ENCODE measurements at places on chromosomes 1 and 21.

DNA sequence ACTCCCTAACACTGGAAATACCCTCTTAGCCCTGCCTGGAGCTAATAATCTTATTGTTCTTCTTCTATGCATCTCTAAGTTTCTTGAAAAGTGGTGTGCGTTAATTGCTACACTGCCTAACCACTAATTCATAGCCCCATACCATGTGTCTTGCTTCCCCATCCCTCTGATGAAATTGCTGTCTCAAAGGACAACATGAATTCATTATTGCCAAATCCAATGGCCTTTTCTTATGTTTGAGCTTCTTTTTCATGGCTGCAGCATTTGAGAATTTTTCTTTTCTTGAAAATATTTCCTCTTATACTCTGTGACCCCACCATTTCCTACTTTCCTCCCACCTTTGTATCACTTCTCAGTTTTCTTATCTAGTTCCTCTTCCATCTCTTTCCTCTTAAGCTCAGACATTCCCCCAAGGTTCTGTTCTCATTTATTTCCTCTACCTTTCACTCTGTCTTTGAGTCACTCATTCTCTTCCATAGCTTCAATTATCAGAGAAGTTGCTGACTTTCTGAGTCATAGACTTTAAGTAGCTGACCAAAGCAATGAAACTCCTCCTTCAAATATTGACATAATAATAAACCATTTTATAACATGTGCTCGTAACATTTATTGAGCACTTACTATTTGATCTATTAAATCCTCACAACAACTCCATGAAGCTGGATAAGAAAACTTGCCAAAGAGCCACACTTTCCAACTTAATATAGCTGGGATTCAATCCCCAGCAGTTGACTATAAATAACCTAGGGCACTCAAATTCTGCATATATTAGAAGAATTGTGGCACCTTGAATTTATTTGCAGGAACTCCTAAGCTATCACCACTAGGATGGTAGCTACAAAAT, 35.5 kb upstream of the ATP6V1G3 start:
- DNase-seq: no peak

- no peak for DNase-seq
These were observed 21.5 kb downstream of the DNAJC6 start for GRCh38 chr1:65330822-65331221.

DNA sequence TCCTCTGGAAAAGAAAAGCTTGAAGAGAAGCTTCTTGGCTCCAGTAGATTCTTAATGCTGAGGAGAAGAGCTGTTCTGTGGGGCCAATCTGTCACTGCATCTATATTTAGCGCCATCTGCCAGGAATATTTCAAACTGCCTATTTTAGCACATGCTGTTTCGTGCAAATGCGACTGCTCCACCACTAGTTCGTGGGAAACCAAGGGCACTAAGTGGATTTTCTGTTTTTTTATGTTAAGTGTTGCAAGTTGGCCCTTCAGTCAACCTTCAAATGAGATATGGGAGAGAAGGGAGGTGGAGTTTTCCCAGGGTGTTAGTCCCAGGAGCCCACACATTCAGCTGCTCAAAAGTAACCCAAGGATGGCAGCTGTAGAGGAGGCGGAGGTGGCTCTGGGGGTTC, 91.9 kb downstream of the TSEN15 start:
- DNase-seq: no peak

- DNase-seq: no peak
These were observed 34.3 kb downstream of the SSBP3 start for GRCh38 chr1:54371942-54372275.

GRCh38 chr21:15651172-15651571, 78.6 kb upstream of the USP25 start:
- no peak for DNase-seq

- no peak for DNase-seq
These were observed 944.5 kb downstream of the KCNT2 start for GRCh38 chr1:195663549-195664280.

- no peak for DNase-seq
These were observed 43.3 kb downstream of the LRRC53 start for GRCh38 chr1:74468982-74469603.

DNA sequence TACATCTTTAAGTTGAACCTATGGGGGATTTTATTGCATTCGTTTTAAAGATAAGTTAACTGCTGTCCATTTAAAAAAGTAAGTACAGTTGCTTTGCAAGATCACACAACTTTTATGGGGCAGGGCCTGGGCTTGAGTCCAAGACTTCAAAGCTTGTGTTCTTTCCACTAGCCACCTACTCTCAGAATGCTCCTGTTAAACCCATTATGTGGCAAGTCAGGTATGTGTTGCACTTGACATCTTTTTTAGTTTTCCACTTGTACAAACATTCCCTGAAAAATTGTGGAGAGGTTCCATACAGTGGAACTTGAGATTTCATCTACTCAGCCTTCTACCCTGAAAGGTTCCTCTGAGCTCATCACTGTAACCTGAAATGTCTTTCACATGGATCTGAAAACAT, 235.5 kb upstream of the SGIP1 start:
- DNase-seq: no peak

GRCh38 chr1:241507189-241507863, 12.2 kb downstream of the FH start:
- no peak for DNase-seq

DNA sequence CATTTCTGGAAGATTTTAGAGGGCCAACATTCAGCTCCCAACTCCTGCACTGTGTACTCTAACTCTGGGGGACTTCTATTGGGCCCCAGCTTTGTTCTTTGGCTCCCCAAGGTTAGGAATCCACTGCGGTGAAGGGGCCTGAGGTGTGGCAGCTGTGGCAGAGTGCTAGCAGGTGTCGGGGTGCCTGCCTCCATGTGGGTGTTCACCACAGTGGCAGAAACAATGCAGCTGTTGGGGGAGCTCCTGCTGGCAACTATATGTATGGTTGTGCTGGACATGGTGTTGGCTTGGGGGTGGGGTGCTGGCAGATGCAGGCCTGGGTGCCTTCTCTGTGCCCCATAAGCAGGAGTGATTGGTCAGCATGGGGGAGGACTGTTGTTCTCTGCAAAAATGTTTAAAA, 95.5 kb downstream of the ST6GALNAC3 start:
- DNase-seq: no peak

GRCh38 chr1:163928651-163929050, 606.9 kb downstream of the NUF2 start:
- no peak for DNase-seq

- no peak for DNase-seq
These were observed 88.0 kb upstream of the NFIA start for GRCh38 chr1:60994369-60994768.
